ENCODE measurements at places on chromosomes 1 and 21.

- no peak for DNase-seq
- peaks cover 24% of the 10 kb centered on the region for H3K4me1 ChIP-seq
- no peaks in the 10 kb centered on the region for H3K27me3 ChIP-seq
- peaks cover 3% of the 10 kb centered on the region for H3K36me3 ChIP-seq
- H3K4me3 ChIP-seq, result no peak overlapping the region
These were observed 83.5 kb upstream of the HMCN1 start for GRCh38 chr1:185650602-185651230.

DNA sequence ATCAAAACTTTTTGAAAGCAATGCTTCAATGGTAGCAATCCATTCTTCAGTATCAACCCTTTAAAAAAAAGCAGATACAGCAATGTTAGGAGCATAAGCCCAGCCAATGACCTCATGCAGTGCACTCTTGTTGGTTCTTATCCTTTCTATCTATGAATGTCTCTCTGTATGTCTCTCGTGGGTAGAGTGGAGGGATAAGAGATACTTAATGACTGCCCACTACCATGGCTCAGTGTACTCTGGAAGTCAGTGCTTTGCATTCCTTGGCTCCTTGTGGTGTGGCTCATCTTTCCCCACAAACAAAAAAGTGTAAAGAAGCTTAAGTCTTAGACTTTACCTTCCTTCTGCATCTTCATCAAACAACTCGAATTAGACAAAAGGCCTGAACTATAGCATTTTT lies 50.3 kb downstream of the PCSK9 start:
- H3K4me3 ChIP-seq, result no peak overlapping the region
- H3K27ac ChIP-seq, result no peak overlapping the region
- H3K4me1 ChIP-seq, result peaks cover 9% of the 10 kb centered on the region
- DNase-seq, result no peak
- H3K27me3 ChIP-seq, result no peaks in the 10 kb centered on the region
- H3K36me3 ChIP-seq, result peaks cover 18% of the 10 kb centered on the region

GRCh38 chr1:221850470-221851187 lies 108.7 kb upstream of the DUSP10 start:
- no peaks in the 10 kb centered on the region for H3K4me1 ChIP-seq
- H3K27ac ChIP-seq, result no peak overlapping the region
- no peaks in the 10 kb centered on the region for H3K27me3 ChIP-seq
- no peaks in the 10 kb centered on the region for H3K36me3 ChIP-seq

- H3K4me1 ChIP-seq, result peaks cover 21% of the 10 kb centered on the region
- no peak overlapping the region for H3K27ac ChIP-seq
- DNase-seq, result no peak
- no peak overlapping the region for H3K4me3 ChIP-seq
- H3K36me3 ChIP-seq, result peaks cover 9% of the 10 kb centered on the region
These were observed 24.2 kb downstream of the MAEL start for GRCh38 chr1:167013108-167013929.

DNA sequence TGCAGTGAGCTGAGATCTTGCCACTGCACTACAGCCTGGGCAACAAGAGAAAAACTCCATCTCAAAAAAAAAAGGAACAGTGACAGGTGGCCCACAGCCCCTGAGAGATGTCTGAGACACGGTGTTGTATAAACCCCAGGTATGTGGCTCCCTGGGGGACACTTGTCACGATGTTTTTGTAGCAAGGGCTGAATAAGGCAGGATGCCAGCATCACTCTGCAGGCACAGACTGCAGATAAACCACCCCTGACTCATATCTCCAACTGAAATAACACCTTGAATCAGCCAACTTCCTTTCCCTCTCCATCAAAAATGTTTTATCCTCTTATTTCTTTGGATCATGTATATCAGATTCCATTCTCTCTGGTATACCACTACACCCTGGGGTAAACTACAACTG lies 52.5 kb downstream of the NMNAT2 start:
- H3K36me3 ChIP-seq, result no peaks in the 10 kb centered on the region
- peaks cover 14% of the 10 kb centered on the region for H3K27me3 ChIP-seq
- no peak for DNase-seq
- H3K4me1 ChIP-seq, result no peaks in the 10 kb centered on the region

- H3K27me3 ChIP-seq, result peaks cover 5% of the 10 kb centered on the region
- no peak overlapping the region for H3K27ac ChIP-seq
- no peak overlapping the region for H3K4me3 ChIP-seq
- H3K36me3 ChIP-seq, result no peaks in the 10 kb centered on the region
- no peaks in the 10 kb centered on the region for H3K4me1 ChIP-seq
These were observed 45.2 kb downstream of the ZNF691 start for GRCh38 chr1:42891465-42892138.

DNA sequence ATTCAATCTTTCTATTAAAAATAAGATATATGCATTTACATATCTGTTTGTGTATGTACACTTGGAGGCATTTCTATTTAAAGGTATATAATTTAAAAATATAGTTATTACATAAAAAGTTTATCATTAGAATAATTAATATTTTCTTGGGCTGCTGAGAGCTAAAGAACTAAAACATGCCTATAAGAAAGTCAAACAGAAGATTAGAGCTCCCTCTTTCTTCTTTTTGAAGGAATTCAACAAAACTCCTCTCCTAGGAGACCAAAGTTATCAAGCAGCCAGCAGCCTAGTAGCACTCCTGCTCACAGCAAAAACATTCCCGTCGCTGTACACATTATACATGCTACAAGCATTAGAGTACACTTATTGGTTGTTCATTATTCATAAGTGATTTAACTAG lies 216.4 kb downstream of the VAV3 start:
- H3K27ac ChIP-seq, result no peak overlapping the region
- DNase-seq, result no peak
- no peak overlapping the region for H3K4me3 ChIP-seq
- no peaks in the 10 kb centered on the region for H3K4me1 ChIP-seq
- no peaks in the 10 kb centered on the region for H3K27me3 ChIP-seq

- H3K4me3 ChIP-seq, result no peak overlapping the region
- no peak overlapping the region for H3K27ac ChIP-seq
- H3K36me3 ChIP-seq, result no peaks in the 10 kb centered on the region
- no peaks in the 10 kb centered on the region for H3K4me1 ChIP-seq
These were observed 30.9 kb downstream of the C1orf116 start for GRCh38 chr1:207001492-207002245.

DNA sequence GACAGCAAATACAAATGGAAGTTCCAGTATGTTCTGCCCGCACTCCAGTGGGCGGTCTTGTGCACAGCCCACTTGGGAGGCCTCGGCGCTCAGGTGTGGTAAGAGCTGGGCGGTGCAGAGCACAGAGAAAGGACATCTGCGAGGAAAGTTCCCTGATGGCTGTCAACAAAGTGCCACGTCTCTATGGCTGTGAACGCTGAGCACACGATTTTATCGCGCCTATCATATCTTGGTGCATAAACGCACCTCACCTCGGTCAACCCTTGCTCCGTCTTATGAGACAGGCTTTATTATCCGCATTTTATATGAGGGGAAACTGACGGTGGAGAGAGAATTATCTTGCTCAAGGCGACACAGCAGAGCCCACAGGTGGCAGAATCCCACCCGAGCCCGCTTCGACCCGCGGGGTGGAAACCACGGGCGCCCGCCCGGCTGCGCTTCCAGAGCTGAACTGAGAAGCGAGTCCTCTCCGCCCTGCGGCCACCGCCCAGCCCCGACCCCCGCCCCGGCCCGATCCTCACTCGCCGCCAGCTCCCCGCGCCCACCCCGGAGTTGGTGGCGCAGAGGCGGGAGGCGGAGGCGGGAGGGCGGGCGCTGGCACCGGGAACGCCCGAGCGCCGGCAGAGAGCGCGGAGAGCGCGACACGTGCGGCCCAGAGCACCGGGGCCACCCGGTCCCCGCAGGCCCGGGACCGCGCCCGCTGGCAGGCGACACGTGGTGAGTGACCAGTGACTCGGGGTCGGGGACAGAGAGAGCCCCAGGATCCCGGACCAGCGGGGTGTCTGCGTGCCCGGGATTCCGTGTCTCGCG lies at the start of gene IL12RB2:
IL12RB2 (plus strand) TSS at position 623 of the 810 bp plus-strand sequence. CDS start 12,496 bp downstream, outside the sequence.
- H3K27ac ChIP-seq, result peak within 1 kb of the TSS; percentile 96
- peaks cover 36% of the 10 kb centered on the region for H3K36me3 ChIP-seq
- peak within 1 kb of the TSS; percentile 96 for H3K4me3 ChIP-seq
- peak; percentile 70 for DNase-seq

- H3K27me3 ChIP-seq, result no peaks in the 10 kb centered on the region
- peak overlapping the region; percentile 69 for H3K4me3 ChIP-seq
- H3K27ac ChIP-seq, result peak overlapping the region; percentile 70
- peak; percentile 15 for DNase-seq
- peaks cover 13% of the 10 kb centered on the region for H3K4me1 ChIP-seq
These were observed 10.6 kb downstream of the OR2W3 start for GRCh38 chr1:247905910-247906503.

DNA sequence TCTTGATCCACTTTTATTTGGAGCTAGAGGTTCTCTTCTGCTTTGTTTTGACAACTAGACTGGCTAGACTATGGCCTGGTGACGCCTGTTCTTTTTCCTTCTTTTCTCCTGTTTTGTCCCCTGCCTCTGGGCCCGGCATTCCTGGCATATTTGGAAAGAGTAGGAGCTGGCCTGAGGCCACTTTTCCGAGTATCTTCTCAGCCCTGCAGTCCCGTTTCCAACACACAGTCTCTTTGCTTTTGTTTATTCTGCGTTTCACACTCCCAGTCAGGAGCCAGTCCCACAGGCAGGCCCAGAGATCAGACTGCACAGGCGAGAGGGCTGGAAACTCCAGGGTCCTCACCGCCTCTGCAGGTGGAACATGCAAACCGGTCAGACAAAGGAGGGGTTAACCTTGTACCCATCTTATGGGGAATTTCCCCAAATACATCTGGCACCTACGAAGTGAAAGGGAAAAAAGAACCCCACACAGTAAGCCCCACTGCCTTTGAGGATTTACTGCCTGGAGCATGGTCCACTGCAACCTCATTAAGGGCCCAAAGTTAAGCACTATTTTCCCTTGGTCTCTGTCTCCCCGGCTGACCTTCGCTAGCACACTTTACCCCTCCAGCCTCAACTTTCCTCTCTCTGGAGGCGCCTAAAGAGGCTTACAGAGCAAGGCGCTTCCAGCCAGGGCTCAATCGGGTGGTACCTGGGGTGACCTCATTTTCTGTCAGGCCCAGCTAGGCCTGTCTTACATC lies 141.1 kb downstream of the TOMM20 start:
- peaks cover 31% of the 10 kb centered on the region for H3K36me3 ChIP-seq
- H3K27me3 ChIP-seq, result no peaks in the 10 kb centered on the region
- peak overlapping the region; percentile 96 for H3K27ac ChIP-seq
- peaks cover 68% of the 10 kb centered on the region for H3K4me1 ChIP-seq
- peak; percentile 70 for DNase-seq

- no peak overlapping the region for H3K27ac ChIP-seq
- H3K27me3 ChIP-seq, result peaks cover 3% of the 10 kb centered on the region
- H3K36me3 ChIP-seq, result no peaks in the 10 kb centered on the region
- H3K4me3 ChIP-seq, result no peak overlapping the region
These were observed 28.1 kb upstream of the COL6A2 start for GRCh38 chr21:46069719-46070279.

DNA sequence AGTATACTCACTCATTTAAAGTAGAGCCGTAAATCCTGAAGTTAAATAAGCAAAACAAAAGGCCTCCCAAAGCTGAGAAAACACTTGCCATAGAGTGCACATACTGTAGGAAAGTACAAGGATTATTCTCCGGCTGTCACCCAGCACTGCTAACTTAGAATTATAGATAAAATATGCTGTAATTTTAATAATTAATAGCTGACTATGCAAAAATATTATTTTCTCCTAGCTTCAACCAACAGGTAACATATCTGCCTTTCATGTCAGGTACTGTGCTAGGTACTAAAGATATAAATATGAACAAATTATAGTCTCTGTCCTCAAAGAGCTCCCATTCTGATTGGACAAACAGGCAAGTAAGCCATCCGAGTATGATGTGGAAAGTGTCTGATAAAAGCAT lies 233.2 kb downstream of the FGGY start:
- H3K4me3 ChIP-seq, result no peak overlapping the region
- H3K4me1 ChIP-seq, result no peaks in the 10 kb centered on the region
- H3K36me3 ChIP-seq, result no peaks in the 10 kb centered on the region
- no peaks in the 10 kb centered on the region for H3K27me3 ChIP-seq
- H3K27ac ChIP-seq, result no peak overlapping the region
- no peak for DNase-seq

GRCh38 chr1:167229719-167230385 lies 9.2 kb downstream of the POU2F1 start:
- no peak overlapping the region for H3K27ac ChIP-seq
- DNase-seq, result no peak
- H3K36me3 ChIP-seq, result peaks cover 3% of the 10 kb centered on the region
- H3K4me1 ChIP-seq, result peaks cover 28% of the 10 kb centered on the region
- no peaks in the 10 kb centered on the region for H3K27me3 ChIP-seq
- H3K4me3 ChIP-seq, result no peak overlapping the region

DNA sequence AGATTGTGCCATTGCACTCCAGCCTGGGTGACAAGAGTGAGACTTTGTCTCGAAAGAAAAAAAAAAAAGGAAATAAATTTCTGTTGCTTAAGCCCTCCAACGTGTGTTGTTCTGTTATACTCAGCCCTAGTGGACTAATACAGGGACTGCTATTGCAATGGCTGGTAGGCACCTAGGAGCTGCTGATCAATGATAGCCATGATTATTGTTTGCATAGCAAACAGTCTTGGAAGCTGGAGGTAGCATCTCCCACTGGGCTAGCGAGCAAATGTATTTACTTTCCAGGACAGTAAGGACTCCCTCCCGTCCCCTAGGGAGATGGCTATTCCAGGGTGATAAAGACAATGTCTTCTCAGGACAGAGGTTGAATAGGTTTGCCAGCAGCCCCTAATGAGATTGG lies 13.5 kb upstream of the TNFRSF8 start:
- no peak overlapping the region for H3K4me3 ChIP-seq
- peaks cover 13% of the 10 kb centered on the region for H3K27me3 ChIP-seq
- no peaks in the 10 kb centered on the region for H3K36me3 ChIP-seq
- DNase-seq, result no peak

- H3K4me3 ChIP-seq, result no peak overlapping the region
- no peak for DNase-seq
- no peaks in the 10 kb centered on the region for H3K27me3 ChIP-seq
- no peak overlapping the region for H3K27ac ChIP-seq
- no peaks in the 10 kb centered on the region for H3K36me3 ChIP-seq
These were observed 41.5 kb downstream of the NCAM2 start for GRCh38 chr21:21039624-21040170.

DNA sequence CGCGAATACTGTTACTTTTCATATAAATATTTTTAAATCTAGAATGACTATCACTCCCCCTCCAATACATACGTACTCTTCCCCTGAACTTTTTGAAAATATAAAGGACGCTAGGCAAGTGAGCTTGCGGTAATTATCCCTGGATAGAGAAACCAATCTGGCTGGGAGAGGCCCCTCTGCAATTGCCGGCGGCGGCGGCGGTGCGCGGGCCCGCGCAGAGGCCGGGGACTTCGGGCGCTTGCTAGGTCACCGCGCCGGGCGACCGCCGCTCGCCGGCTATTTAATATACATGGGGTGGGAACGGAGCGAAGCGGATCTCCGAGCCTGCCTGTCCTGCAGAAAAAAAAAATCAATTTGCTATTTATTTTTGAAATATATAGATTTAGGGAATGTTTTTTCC lies 416.3 kb upstream of the ESRRG start:
- peaks cover 8% of the 10 kb centered on the region for H3K4me1 ChIP-seq
- H3K27me3 ChIP-seq, result peaks cover 80% of the 10 kb centered on the region
- DNase-seq, result no peak
- no peak overlapping the region for H3K27ac ChIP-seq
- no peak overlapping the region for H3K4me3 ChIP-seq
